ENCODE measurements at places on chromosomes 7 and 10. TPM values are rescaled to one million over a fixed set of nuclear protein-coding genes. Genes with fewer than 3 reads are reported as not detected.

DNA sequence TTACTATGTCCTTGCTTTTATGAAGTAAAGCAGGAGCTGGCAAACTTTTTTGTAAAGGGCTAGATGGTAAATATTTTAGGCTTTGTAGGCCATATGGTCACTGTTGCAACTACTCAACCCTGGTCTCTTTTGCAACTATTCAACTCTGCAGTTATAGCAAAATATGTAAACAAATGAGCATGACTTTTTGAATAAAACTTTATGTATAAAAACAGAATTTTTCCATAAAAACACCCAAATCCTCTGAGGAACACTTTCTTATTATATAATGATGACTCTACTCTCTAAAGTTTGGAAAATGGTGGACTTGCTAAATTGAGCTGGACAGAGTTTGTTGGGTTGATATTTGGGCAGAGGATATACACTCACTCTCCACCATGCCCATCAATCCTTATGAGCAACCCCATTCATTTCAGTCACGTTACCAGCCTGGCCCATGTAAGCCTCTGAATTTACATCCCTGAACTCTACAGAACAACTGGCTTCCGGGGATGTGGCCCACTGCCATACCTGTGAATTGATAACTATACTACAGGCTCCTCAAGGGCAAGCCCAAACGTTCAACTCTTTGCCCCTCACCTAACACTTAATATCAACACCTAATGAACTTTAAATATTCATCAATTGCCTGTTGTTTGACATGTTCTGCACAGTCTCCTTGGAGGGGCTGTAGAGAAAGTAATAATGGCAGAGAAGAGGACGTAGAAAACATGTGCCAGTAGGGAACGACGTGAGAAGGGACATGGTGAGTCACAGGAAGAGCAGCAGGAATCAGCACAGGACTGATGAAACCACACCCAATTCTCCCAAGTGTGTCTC lies 37.6 kb downstream of the SGMS1 start:
- no peak for DNase-seq

DNA sequence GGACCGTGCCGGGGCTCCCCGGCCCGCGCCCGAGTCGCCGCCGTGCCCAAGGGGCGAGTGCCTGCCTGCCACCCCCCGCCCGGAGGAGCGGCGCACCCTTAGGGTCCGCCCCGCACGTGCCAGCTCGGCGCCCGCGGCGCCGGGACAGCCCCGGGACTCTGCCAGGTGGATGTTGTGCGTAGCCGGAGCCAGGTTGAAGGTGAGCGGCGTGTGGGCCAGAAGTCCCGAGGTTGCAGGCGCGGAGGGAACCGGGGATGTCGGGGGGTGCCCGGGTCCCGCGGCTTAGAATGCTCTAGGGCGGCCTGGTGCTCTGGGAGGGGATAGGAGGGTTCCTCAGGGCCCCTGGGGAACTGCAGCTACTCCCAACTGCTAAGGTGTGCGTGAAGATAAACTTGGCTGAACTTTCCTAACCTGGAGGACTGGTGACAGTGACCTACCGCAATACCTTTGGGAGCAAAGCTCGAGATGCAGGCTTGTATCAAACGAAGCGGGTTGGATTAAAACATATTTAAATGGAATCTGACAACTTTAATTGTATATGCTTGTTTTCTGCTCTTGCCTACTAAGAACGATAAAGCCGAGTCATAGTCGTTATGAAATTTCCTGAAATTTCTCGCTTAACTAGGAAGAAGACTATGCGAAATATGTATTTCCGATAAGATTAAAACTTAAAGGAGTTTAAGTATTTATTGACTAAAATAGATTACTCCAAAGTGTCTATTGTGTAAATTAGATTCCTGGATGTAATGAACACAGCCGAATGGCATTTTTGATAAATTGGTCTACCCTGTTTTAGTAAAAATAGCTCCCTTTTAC lies at the start of gene CUX1:
Gene CUX1 (plus strand): TSS at position 156 of the 816 bp plus-strand sequence. CDS start 14 bp downstream, at position 170.
- peak; percentile 60 for DNase-seq

GRCh38 chr10:87618566-87619423 lies 40.9 kb upstream of the PAPSS2 start:
- no peak for DNase-seq

DNA sequence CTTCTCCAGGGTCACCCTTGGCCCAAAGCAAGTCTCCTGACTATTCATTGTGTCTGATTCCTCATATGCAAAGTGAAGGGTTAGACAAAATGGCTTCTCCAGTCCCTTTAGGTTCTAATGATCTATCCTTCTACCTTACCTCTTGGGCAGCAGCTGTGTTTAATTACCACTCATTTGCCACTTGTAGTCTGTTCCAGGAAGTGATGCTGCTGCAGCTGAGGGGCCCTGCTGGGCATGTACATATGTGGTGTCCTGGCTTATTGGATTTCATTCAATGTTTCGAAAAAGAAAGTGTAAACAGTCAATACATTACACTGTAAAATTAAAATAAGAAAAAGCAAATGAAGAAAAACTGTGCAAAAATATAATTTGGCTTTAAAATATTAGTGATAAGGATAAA lies 36.6 kb downstream of the SCIN start:
- no peak for DNase-seq

GRCh38 chr7:7434329-7434728 lies 101.3 kb downstream of the COL28A1 start:
- DNase-seq: no peak

DNA sequence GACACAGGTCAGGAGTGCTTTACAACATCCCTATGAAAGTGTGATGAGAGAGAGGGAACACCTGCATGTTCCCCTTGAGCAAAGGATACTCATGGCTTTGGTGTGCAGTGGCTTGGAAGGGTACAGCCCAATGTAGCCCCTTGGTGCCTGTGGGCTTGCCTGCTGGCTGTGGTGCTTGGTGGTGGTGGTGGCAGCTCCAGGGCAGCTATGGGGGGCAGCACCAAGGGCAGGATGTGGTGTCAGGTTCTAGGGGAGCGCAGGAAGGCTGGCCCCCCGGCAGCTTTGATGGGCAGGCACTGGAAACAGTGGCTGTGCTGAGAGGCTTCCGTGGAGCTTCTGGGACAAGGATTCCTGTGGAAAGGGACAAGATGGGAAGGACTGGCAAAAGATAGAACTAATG lies 464.0 kb upstream of the ZMIZ1 start:
- no peak for DNase-seq

- DNase-seq: no peak
Observed at GRCh38 chr7:79652619-79653018, 199.2 kb upstream of the MAGI2 start.

DNA sequence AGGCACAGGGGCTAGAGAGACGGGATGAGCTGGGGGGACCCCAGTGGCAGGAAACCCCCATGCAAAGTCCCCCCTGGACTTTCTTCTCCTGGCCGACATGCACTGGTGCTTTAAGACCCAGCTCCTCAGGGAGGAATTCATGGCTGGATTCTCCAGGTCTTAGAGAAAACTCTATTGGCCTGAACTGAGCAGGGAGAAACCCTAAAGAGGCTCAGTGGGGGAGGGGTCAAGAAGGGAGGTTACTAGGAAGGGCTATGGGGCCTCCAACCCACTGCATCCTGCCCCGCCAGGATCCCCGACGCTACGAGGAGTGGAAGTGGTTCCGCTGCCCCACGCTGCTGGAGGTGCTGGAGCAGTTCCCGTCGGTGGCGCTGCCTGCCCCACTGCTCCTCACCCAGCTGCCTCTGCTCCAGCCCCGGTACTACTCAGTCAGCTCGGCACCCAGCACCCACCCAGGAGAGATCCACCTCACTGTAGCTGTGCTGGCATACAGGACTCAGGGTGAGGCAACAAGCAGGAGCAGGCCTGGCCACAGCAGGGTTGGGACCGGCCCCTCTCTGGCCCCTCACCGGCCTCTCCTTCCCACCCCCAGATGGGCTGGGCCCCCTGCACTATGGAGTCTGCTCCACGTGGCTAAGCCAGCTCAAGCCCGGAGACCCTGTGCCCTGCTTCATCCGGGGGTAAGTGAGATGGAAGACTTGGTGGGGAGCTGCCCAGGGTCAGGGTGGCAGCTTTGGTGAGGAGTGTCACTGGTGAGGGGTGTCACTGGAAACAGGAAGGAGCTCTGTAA lies 13.8 kb downstream of the ATG9B start:
- no peak for DNase-seq

- DNase-seq: no peak
Observed at GRCh38 chr10:127195571-127196281, 665 bp downstream of the INSYN2A start.

DNA sequence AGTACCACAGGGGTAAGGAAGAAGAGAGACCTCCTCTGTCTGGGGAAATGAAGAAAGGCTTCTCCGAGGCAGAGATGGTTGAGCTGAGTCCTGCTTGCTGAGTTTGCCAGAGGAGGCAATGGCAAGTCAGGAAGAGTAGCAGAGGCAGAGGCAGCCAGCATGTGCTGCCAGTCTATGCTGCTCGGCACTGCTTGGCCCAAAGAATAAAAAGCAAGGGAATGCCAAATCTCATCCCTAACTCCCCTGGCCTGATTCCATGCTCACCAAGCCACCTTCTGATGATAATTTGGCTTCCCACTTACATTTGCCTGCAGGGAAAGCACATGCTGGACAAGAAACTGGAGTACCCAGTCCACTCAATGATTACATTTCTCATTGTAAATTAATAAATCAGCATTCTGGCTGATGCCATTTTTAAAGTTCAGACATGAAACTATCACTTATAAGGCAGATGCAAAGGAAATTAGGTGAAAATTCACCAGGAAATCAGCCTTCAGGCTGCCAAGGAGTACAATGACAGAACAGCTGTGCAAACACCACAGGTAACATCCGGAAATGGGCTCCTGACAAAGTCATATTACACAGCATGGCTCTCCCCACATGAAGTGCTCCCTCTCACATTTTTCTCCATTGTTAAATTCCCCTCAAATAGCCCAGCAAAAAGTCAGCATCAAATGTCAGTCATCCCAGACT lies 245.9 kb downstream of the MTERF1 start:
- no peak for DNase-seq

- DNase-seq: no peak
Observed at GRCh38 chr10:59465088-59465487, 102.7 kb upstream of the FAM13C start.

GRCh38 chr7:115475761-115476385 lies 554.0 kb downstream of the MDFIC start:
- DNase-seq: no peak

DNA sequence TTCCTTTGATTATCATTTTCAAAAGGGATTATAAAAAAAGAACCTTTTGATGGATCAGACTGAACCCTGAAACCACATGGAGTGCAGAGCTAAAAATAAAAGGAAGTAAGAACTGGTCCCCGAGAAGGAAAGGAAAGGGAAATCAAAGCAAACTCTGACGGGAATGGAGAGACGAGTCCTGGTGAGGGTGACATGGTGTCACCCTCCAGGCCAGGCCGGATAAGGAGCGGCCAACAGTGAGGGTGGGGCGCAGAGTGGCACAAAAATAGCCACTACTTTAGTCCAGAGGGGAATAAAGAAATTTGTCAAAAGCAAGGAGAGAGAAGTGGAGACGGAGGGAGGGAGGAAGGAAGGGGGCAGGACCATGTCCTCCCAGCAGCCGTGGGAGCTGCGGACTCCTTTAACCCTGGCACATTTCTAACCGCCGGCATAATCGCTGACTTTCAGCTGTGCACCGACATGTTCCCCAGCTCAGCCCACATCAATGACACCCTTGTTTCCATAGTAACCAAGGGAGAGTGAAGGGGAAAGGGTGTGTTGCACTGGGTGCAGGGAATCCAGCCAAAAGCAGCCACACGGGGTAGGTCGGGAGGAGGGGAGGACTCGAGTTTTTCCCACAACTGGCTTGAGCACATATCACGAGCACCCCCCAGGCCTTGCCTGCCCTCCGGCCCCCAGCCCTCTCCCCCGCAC lies 29.7 kb downstream of the TRIM8 start:
- DNase-seq: peak; percentile 54

- DNase-seq: no peak
Observed at GRCh38 chr10:92381543-92381954, 90.6 kb downstream of the MARCHF5 start.

- no peak for DNase-seq
Observed at GRCh38 chr7:108234971-108235450, 104.8 kb upstream of the LAMB4 start.

NODAL gene
- 0.08 TPM for polyA plus RNA-seq

RPEL1 gene
- 0.01 TPM for polyA plus RNA-seq

GFRA1 gene
- polyA plus RNA-seq: 5.0 TPM

SFTPA1 gene
- not detected for polyA plus RNA-seq

OPALIN gene
- not detected for polyA plus RNA-seq

AKR1D1 gene
- not detected for polyA plus RNA-seq

GOLGA7B gene
- 1.6 TPM for polyA plus RNA-seq

CUL1 gene
- polyA plus RNA-seq: 149 TPM

IL2RA gene
- polyA plus RNA-seq: 0.08 TPM

C10orf71 gene
- 30.9 TPM for polyA plus RNA-seq

SPDYE2 gene
- polyA plus RNA-seq: 0.05 TPM
